Activated naive CD4-positive, alpha-beta T cell treated with anti-CD3 and anti-CD28 coated beads, Interleukin-2, amount 10 ng/mL, durations not matched to agents 7 days and 5 days (primary cell): ENCODE measurements at places on chromosomes 13 and 19.

GRCh38 chr19:10114651-10115391 lies 3.3 kb downstream of the P2RY11 start:
- DNase-seq, result no peak

GRCh38 chr19:8608941-8609278 lies 1.6 kb downstream of the ADAMTS10 start:
- no peak for DNase-seq

GRCh38 chr13:111318386-111318785 lies 2.1 kb upstream of the TEX29 start:
- DNase-seq, result no peak

DNA sequence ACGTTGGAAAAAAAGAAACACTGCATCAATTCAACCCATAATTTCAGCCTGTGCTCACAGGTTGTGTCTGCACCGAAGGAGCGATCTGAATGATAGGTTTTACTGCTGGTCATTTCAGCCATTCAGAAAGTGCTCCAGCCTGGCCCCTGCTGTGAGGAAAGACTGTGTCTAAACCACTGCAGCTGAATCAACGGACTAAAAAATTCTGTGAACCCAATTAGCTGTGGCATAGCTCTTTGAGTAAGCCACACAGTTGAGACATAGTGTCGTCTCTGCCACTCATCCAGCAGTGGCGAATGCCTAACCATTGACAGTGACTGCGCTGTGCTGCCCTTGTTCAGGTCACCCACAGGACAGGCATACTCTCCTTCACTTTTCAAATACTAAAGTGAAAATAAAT lies 179.8 kb downstream of the COG6 start:
- DNase-seq, result no peak

DNA sequence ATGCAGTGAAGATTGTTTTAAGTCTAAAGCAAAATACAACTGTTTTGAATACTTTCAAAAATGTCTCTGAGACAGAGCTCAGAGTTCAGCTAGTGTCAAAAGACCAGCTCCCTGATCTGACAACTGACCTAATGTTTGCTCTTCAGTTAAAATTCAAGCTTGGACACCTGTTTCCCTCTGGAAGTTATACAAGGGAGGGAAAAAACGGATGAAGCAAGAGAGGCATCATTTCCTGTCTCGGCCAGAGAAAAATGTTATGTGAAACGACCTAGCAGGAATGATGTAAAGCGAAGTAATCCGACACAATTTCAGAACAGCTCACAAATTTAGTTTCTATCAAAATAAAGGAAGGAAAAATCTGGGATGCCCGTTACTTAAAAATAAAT lies 59.4 kb downstream of the ZAR1L start:
- DNase-seq, result no peak
